Large intestine (tissue), 12 donors: ENCODE measurements at places on chromosomes 11 and 22.

DNA sequence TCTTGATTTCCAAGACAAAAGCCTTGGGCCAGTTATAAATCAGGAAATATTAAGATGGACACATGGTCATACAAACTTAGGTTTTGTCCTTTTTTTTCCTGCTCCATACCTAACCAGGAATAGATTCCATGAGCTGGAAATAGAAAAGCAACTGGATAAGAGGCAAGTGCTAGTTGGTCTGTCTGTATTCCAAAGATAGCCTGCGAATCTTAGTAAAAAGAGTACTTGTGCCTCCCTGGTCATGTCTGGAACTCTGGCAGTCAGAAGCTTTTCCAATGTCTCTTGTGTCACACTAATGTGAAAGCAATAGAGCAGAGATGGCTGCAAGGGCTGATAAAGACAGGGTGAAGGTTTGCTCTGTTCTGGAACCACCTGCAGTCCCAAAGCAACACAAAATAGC, 590.2 kb upstream of the ANO5 start:
- DNase-seq: no peak

DNA sequence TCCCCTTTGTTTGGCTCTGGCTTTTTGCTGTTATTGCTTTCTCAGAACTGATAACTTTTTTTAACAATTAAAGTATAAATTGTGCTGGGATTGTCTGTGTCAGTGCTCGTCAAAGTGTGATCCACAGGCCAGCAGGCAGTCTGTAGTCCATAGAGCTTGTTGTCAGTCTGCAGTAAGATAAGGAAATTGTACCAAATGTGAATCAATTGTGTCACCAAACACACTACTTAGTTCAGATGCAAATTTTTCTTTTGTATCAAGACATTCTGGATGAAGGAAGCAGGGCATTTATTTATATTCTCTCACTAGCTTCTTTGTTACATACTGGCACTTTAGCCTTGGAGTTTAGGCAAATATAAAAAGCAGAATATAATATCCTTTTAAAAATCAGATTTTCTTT, 121.0 kb downstream of the WNT11 start:
- DNase-seq: no peak

DNA sequence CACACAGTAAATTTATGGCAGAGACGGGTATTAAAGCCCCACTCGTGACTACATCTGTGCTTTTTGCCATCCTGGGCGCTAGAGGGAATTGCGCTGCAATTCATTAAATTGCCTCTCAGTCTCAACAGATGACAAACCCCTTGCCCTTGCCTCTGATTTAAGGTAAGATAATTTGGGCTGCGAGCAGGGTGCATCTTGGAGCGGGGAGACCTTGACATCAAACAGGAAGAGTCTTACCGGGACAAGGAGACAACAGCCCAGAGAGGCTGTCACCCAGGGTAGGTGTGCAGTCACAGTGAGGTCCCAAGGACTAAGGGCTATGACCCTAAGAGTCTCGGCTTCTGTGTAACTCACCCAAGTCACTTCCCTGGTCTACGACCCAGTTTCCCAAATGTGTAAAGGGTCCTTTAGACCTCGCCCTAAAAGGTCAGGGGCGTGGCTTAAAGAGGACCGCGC, 449 bp upstream of the TOM1 start:
- peak; percentile 32 for DNase-seq

DNA sequence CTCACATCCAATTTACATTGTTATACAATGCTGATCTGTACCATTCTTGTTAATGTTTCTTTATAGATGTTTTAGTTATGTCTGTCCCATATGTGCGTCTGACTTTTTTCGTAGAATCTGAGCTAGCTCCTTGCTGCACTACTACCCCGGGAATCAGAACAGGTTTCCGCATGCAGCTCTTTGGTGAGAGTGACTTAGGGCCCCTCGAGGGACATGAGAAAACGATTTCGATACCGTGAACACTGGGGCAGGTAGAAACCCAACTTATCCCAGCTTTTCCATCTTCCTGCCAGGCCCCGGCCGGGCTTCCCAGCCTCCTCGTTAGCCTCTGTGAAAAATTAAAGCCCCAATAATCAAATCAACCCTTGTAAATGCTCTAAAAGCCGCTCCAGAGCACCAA, 23.4 kb upstream of the PKNOX2 start:
- DNase-seq: no peak

GRCh38 chr11:106156290-106156937, 79.0 kb downstream of the AASDHPPT start:
- peak; percentile 89 for DNase-seq

DNA sequence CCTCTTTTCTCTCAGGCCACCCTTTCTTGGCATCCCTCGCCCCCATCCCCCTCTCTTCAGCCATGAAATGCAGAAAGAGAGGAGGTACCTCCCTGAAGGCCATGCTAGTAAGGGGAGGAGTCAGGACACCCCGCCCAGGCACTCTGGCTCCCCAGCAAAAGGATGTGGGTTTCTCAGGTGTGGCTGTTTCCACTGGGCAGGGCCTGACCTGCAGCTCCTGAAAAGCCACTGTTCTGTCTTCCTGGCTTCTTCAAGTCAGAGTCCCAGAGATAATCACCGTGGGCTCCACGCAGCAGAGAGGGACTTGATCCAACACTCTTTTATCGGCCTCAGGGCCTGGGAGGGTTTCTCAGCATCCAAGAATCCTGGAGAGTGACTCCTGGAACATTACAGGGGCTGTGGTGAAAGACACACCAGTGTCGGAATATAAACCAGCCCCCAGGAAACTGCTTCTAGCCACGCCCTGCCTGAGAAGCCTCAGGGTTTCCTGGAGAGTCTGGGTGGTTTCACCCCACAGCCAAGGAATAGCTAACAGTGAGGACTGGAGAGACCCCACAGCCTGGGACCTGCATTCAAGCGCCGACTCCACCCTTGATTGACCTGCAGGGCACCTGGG, 45.7 kb upstream of the TSPAN18 start:
- no peak for DNase-seq

GRCh38 chr11:121367844-121368225, 75.3 kb downstream of the SC5D start:
- DNase-seq: no peak

DNA sequence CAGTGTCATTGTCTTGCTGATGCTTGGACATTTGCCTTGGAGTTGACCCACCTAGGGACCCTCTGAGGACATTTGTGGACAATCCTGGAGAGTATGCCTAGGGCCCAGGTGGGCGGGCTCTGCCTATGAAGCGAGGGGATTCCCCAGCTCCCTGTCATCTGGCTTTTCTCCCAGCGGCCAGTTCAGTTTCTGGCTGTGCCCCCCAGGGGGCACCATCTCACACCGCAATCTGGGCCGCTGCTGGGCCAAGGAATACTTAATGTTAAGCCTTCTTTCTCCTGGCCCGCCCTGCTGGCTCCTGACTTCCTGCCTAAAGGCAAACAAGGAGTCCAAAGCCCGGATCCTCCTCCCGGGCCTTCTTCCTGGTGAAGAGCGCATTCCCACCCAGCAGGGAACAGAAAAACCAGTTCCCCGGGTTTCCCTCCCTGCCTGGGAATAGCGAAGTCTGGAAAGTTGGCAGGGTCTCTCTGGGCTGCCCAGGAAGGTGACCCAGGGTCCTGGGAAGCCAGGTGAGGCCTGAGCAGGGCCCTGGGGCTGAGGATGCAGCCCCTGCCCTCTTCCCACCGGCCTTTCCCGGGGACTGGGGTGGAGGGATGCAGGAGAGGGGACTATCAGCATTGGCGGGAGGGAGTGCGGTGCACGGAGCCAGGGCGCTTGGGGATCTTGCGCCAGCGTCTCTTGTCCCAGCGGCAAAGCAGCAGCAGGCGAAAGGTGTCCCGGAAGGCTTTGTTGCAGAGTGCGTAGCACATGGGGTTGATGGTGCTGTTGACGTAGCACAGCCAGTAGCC, 11.9 kb downstream of the CHRM1 start:
- DNase-seq: peak; percentile 88

- no peak for DNase-seq
Observed at GRCh38 chr11:109680127-109680526, 258.1 kb downstream of the C11orf87 start.

GRCh38 chr11:100119176-100119575, 567.9 kb upstream of the ARHGAP42 start:
- no peak for DNase-seq

- peak; percentile 45 for DNase-seq
Observed at GRCh38 chr22:17501679-17502285, 61.5 kb upstream of the SLC25A18 start.

GRCh38 chr22:35961480-35962295, 66.9 kb downstream of the RBFOX2 start:
- DNase-seq: peak; percentile 53

- DNase-seq: no peak
Observed at GRCh38 chr22:19904174-19904856, 37.3 kb upstream of the COMT start.

DNA sequence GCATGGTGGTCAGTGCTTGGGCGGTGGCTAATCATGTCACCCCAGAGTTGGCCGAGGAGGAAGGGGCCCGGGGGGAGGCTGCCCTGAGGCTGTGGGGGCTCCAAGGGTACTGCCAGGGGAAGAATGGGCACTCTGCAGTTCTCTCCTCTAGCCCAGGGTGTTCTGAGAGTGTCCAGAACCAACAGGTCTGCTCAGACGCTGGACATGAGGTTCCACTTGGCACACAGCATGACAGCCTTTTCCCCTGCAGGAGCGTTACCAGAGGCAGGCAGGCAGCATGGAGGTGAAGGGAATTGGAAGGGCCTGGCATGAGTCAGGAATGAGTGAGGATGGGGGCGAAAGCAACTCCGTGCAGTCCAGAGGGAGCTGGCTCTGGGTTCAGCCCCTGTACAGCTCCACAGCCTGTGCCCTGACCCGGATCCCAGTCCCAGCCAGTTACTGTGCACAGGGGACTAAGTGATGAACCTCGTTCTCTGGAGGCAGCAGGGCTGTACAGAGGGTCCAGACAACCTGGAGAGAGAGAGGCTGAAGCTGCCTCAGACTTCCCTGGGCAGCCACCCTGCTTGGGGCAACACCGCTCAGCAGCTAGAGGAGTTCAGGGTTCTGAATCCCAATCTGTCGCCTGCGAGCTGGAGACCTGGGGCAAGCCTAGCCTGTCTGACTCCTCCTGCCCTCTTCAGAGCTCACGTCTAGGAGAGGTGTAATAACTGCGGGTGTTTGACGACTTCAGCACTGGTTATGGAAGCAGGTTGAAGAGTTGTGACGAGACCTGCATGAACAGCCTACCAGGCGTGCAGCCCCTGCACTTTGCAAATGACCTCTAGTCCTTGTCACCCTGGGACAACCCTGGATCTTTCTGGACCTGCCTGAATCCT, 14.7 kb upstream of the TUB start:
- no peak for DNase-seq

GRCh38 chr22:25827415-25827814, 85.4 kb downstream of the MYO18B start:
- peak; percentile 17 for DNase-seq

GRCh38 chr11:95924414-95924760, 480 bp upstream of the MTMR2 start:
- DNase-seq: no peak
